Hindlimb muscle (tissue), 1 donor: ENCODE measurements at places on chromosomes 2 and 18. TPM values are rescaled to one million over a fixed set of nuclear protein-coding genes. Genes with fewer than 3 reads are reported as not detected.
A peak's percentile ranks its signal among the peaks of the same experiment; 100 is the strongest.

REG1B gene
- polyA plus RNA-seq, result not detected

BMP10 gene
- polyA plus RNA-seq, result not detected

POTEF gene
- 0.06 TPM for polyA plus RNA-seq

DNA sequence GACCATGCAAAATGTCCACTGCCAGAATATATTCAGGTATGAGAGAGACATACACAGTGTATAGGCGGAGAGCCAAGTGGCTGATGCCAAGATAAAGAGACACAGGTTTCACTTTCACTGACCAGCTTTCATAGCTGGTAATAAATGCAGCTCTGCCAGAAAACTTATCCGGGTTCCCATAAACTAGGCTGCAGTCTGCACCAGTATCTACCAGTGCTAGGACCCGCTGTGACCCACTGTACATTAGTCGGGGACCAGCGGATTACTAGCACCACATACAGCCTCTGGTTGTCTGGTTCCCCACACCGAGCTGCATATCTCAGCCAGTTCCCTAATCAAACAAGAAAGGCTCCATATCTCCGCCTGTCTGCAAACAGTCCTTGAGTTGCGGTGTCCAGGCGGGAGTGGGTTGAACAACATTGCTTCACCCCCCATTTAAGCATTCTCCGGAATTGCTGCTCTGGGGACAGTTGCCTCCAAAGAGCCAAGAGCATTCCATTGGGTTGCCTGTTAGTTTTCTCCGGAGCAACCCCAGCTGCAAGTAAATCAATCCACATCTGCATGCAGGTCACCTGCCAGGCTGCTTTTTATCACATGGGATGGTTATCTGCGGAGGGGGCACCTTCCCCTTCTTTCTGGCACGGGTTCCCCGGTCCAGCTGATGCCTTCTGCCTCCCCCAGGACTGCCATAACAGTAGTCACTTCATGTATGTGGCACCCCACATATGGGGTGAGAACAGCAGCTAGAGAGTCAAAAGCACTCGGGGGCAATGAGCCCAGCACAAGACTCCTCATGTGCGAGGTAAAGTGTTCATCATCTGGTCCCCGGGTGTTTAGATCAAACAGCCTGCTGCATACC is 18.0 kb upstream of the KLHL23 start:
- no peak for DNase-seq

DNA sequence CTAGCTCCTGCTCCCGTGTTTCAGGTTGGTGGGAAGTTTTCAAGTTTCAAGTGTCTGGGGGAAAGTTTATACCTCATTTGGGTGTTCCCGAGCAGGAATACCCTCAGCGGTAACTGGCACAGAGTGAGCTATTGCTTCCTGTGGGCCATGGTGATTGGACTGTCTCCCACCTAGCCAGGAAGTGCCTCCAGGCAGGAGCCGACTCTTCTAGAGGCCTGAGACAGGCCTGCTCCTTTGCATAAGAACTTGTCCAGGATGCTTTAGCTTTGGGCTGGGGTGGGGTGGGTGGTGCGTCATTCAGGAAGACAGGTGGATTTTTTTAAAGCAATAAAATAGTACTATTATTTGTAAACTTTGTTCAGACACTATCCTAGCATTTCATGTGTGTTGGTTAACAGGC is 23.5 kb upstream of the DNMT3A start:
- no peak for DNase-seq

GRCh38 chr2:17830053-17831034 is 14.1 kb downstream of the MSGN1 start:
- peak; percentile 75 for DNase-seq

DNA sequence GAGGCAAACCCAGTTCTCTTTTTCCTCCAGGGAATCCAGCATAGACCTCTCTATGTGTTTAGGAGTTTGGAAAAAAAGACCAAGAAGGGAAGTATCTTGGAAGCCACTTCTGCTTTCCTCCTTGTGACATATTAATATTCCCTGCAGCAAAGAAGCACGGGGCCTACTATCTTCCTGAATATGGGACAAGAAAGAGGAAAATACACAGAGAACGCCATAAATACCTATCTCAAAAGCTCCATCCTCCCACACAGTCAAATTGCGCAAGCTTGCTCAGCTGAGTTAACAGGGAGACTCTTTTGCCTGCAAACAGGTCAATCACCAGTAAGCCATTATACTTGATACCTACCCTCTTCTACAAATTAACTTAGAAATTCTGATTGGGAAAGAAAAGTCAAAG is 16.7 kb upstream of the RAPH1 start:
- no peak for DNase-seq

- DNase-seq, result no peak
Observed at GRCh38 chr2:113677330-113677729, 50.3 kb downstream of the RABL2A start.
